Activated T-helper 1 cell treated with anti-CD3 and anti-CD28 coated beads, Interleukin-2, amount 50 U/mL, for 16 hours (primary cell): ENCODE measurements at places on chromosomes 7 and 10.

DNA sequence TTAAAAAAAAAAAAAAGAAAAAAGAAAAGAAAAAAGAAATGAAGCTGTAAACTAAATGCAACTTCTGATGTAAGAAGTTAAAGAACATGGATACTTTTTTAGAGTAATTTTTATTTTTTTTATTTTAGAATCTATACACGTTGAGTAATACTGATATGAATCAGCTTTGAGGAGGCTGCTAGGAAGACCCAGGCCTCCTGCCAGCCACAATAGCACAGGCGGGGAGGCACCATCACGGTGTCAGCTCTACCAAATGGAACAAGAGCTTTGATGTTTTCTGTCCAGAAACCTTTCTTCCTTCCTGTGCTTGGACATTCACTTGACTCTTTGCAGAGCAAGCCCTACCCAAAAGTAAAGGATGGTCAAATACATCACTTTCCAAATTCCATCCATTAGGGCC is 45.3 kb upstream of the EGR2 start:
- DNase-seq, result no peak

DNA sequence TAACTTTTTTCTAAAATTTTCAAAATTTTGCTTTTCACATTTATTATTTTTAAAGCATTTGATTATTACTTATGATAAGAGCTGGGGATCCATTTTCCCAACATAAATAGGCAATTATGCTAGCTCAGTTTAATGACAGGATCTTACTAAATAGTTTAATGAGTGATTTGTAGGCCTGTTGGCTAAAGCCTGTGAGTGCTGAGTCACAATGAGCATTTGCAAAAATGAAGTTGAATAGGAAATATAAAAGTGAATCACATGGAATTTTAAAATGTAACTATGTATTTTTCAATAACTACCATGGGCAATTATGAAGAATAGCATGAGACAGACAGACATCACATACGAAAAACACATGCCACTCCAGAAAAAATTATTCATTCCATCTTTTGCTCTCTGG is 45.1 kb upstream of the ZPBP start:
- no peak for DNase-seq

DNA sequence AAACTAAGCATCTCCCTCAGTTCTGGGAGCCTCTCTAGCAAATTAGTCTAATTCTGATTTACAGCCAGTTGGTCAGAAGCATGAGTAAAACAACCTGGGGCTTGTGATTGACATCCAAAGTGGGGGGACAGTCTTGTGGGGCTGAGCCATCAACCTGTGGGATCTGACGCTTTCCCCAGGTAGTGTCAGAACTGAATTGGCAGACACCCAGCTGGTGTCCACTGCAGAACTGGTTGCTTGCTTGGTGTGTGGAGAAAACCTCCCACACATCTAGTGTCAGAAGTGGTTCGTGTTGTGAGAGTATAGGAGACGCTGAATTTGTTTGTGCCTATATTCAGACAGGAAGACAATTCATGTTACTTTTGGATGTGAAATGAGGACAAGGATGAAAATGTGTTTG is 92.2 kb upstream of the PDCD4 start:
- DNase-seq, result no peak

DNA sequence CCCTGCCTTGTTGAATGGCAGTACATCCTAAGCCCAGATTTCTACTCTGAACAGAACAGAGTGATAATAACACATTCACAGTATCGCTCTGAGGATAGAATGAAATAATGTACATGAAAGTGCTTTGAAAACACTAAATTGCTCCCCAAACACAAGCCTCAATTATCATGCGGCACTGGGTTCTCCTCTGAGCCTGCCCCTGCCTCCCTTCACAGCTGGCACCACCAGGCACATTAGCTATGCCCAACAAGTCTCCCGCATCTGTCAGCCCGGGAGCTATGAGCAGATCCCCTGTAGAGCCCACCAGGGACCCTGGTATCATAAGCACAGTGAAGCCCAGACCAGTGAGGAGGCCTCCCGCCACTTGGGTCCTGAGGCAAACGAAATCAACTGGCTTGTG is 405.5 kb downstream of the GRID1 start:
- no peak for DNase-seq

DNA sequence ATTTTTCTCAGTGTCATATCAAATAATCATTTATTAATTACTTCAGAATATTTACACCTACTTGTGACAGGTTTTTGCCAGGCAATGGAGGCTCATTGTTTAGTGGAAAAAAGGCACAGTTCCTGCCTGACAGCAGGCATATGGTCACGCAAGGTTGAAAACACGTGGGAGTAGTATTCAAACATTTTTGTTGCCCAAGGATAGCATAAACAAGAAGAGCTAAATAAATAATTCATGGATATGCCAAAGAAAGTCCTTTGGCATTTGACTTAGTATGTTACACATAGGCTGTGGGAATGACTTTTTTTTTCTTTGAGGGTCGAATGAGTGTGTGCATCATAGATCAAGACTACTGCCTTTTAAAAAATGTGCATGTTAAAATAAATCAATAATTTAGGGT is 120.5 kb upstream of the SEMA3E start:
- no peak for DNase-seq

DNA sequence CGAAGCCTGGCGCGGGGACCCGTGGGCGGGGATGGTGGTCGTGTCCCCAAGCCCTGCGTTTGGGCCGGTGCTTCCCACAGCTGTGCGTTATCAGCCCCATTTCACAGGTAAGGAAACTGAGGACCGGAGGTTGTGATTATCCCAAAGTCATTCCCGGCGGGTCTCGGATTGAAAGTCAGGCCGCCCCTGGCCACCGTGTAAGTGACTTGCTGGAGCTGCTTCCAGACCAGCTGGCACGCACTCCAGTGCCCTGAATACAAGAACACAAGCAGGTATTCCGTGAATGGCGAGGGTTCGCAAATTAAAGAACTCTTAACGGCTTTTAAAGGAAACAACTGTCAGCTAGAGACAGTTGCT is 675 bp upstream of the ATE1 start:
- no peak for DNase-seq

DNA sequence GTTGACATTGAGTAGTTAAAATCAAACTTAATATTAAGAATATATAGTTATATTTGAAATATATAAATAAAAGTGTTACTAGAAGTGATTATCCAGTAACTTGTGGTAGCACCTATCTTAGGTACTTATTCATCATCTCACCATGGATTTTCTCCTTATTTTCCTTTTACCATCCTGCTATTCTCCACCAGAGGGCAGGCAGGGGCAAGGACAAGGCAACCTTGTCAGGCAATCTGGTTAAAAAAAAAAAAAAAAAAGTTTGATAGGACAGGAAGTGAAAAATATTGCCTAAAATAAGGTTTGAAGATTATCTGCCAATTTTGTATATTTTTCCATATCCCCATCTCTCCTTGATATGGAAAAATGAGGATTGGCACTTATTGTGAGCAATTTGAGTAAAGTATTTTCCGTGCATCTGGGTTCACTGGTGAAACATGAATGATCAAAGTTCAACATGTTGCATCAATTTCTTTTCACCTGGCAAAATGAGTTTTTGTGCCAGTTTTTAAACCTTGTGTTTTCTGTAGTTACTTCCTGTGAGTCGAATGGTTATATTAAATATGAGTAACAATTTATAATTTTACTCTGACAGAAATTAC is 256.7 kb downstream of the AGMO start:
- no peak for DNase-seq

DNA sequence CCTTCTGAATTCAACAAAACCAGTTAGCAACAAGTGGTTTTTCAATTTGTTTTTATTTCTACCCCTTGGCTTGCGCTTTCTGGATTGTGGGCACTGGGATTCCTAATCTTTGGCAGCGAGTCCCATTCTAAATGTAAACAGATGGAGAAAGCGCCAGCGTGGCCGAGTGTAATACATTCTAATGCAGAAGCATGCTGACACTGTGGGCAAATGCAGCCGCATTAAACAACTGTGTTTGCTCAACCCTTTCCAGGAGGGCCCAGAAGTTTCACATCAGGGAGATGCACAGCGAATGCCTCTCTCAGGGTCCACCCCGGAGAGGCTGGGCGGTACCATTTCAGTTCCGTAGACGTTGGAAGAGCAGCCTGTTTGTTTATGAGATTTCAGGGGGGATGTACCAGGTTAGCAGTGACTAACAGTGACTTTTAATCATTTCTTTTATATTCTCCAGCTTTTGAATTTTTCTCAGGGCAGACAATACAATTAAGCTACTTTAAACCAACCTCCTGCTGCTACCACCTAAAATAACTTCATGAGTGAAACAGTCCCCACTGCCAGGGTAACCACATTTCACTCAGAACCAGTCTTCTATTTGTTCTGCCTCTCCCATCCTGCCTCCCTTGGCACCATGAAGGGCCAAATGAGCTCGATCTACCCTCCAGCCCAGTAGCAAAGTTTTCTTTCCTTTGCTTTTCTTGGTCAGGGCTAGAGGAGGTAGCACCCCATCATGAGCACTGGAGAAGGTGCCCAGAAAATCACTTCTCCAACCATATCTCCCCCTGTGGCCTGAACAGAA is 164.2 kb upstream of the ITGB1 start:
- no peak for DNase-seq

GRCh38 chr10:99593312-99593711 is 26.9 kb downstream of the SLC25A28 start:
- no peak for DNase-seq

GRCh38 chr10:31749981-31750840 is 178.4 kb downstream of the ARHGAP12 start:
- no peak for DNase-seq

DNA sequence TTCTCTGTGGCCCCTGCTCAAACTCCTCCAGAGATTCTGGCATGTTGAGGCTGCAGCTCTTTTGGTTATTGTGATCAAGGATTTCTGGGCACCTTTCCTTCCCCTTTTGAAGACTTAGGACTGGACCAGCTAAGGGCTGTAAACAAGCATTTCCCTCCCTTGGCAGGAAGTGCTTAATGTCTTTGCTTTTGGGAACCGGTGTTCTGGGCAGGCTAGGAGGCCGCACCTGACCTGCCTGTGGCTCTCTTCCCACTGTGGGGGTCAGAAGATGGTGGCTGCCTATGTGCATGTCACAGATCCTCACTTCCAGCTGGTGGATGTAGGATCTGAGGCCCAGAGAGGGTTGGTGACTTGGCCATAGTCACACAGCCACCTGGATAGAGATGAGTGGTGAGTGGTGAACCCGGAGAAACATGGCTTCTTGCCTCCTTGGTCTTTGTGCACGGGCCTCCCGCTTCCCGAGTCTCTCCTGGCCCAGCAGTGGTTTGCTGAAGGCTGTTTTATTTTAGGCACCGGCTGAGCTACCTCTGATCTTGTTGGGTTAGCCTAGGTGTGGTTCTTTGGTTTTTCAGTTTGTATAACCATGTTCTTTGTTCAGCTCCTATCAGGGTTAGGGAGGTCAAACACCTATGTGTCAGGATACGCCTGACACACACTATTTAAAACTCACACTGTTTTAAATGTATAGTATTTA is 82.0 kb downstream of the GRK5 start:
- DNase-seq, result no peak

DNA sequence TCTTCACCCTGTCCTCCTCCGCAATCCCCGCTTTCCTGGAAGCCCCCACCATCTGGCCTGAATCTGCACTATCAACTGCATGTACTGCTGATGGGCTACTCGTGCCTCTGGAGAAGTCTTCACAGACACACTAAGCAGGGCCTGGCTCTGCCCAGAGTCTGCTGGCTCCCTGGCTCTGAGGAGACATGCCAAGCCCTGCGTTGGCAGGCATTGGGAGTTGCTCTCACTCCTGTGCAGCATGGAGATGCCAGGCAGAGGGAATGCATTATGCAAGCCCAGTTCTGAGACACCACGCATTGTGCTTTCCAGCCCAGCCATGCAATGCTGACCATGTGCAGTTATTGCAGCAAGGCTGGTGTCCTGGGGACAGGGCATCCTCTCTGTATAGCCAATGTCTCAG is 314.6 kb downstream of the CXCL12 start:
- DNase-seq, result no peak

GRCh38 chr7:16986755-16987154 is 105.0 kb upstream of the AGR3 start:
- DNase-seq, result no peak

GRCh38 chr10:15630353-15630752 is 89.4 kb downstream of the ITGA8 start:
- DNase-seq, result no peak
